Fibroblast of skin of back (primary cell): ENCODE measurements at places on chromosomes 12 and 14.
A peak's percentile ranks its signal among the peaks of the same experiment; 100 is the strongest.

DNA sequence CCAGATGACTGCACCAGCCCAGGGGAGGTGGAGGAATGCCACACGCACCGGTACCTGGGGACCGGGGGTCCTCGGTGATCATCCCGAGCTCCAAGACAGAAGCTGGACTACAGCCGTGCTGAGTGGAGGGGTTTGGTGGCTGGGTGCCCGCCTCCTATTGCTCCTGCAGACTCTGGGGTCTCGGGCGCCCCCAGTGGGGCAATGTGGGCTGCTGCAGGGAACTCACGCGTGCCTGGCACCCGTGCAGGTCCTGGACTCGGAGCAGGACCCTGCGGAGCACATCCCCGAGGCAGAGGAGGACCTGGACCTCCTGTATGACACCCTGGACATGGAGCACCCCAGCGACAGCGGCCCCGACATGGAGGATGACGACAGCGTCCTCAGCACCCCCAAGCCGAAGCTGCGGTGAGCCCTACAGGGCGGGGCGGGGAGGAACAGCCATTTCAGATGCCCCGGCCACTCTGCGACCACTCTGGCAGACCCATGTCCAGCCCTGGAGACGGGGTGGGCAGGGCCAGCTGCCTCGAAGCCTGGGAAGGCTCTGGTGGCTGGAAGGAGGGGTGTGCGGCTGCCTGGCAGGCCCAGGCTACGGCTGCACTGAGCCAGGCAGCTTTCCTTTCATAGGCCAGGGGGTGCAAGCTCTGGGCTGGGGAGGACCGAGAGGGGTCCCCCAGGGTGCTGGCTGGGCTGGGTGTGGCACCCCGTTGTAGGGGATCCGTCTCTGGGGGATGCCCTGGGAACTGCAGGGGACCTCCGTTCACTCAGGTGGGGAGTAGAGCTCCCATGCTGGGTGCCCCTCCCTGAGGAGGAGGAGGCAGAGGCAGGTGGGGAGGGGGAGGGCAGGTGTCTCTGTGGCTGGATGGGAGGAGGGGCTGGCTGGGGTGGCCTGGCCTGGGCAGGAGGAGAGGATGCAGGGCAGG is 21.6 kb upstream of the TEX22 start:
- DNase-seq, result no peak

DNA sequence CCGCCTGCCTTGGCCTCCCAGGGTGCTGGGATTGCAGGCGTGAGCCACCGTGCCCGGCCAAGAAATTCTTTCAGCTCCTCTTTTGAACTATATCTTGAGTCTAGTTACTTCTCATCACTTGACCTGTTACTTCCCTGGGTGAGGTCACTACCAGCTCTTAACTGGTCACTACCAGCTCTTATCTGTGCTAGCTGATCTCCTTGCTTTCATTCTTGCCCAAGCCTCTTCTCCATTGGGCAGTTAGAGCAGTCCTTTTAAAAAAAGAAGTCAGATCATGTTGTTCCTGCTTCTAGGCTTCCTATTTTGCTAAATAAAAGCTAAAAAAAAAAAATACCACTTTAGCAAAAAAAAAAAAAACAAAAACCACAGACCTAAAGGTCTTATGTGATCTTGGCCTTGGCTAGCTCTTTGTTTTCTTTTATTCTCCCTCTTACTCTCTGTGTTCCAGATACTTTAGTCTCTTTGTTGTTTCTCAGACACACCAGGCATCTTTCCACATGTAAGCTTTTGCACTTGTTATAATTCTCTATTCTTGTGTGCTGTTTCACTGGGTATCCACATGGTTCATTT is 63.5 kb downstream of the RAD51B start:
- DNase-seq, result no peak

DNA sequence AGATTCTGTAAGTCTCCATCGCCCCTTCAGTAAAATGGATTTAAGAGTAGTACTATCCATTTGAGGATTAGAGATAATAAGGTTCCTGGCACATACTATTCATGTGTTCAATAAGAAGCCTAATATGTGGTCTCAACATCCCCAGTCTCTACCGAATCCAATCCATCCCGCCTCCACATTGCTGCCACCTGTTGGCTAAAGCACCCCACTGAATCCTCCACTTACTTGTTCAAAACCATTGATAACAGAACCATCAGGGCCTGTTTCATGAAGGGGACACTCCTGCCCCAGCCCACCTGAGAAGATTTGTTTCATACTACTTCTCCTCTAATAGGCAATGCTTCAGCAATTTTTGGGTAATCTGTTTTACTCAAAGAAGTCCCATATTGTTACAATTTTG is 147.5 kb downstream of the SLC2A13 start:
- no peak for DNase-seq

GRCh38 chr12:89838833-89839232 is 130.2 kb upstream of the ATP2B1 start:
- no peak for DNase-seq

DNA sequence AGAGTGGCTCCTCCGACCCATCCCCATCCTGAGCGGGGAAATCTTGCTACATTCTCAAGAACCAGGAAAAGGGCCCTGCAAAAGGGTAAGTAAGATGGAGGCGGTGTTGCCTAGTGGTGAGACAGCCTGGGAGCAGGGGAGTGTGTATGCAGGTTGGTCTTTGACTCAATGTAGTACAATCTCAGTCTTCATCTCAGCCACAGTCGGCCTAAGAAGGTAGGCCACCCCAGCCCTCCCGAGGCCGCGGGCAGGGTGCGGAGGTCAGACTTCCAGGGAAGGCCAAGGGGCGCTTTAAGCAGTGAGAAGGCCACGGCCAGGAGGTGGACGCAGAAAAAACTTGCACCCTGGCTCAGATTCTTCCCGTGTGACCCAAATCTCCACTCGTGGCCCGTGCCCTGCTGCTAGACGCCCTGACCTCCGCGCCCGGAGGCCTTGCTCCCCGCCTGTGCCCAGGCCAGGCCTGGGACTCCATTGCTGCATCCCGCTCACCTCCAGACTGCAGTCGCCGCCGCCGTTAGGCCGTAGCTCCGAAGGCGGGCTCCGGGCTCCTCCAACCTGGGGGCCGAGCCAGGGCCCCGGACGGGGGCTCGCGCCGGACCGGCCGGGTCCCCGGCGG is 435 bp downstream of the FOXM1 start:
- DNase-seq, result peak; percentile 30

GRCh38 chr14:55976655-55977054 is 141.6 kb upstream of the PELI2 start:
- no peak for DNase-seq

DNA sequence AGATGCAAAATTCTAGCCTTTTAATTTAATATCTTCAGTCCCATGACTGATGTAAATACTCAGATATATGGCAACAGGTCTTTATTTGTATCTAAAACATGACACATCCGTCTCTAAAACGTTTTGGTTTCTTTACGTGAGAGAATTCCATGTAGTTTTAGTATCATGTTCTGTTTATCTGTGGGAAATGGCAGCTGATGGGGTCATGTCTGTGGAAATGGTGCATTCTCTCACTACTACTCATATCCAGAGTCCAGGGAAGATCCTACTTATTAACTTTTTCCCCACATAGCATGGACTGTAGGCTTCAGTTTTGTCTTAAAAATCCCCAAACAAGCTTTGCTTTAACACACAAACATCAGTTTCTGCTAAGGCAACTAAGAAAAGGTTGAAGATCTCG is 53.8 kb downstream of the SPTLC2 start:
- peak; percentile 91 for DNase-seq

- DNase-seq, result no peak
Observed at GRCh38 chr14:63367742-63368364, 49.1 kb upstream of the GPHB5 start.

GRCh38 chr14:65776193-65776852 is 363.8 kb downstream of the FUT8 start:
- no peak for DNase-seq

DNA sequence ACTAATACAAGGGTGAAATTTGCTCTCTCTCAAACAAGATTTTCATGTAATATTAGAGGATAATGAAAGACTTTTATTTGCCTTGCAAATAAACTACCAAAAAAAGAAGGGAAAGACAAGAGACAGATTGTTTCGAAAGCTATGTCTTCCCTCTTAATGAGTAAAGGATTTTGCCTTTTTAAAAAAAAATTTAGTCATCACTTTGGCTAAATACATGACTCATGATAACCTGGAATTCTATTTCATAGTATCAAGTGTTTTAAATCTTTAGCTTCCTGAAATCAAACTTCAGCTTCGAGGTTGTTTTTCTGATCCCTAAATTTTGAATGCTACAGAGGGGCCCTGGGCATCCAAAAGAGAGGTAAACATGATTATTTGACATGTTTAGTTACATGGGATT is 144.4 kb downstream of the CCDC59 start:
- DNase-seq, result no peak

GRCh38 chr12:98856897-98857540 is 211.9 kb downstream of the APAF1 start:
- DNase-seq, result peak; percentile 73
